ENCODE measurements at places on chromosomes 16 and 17.

DNA sequence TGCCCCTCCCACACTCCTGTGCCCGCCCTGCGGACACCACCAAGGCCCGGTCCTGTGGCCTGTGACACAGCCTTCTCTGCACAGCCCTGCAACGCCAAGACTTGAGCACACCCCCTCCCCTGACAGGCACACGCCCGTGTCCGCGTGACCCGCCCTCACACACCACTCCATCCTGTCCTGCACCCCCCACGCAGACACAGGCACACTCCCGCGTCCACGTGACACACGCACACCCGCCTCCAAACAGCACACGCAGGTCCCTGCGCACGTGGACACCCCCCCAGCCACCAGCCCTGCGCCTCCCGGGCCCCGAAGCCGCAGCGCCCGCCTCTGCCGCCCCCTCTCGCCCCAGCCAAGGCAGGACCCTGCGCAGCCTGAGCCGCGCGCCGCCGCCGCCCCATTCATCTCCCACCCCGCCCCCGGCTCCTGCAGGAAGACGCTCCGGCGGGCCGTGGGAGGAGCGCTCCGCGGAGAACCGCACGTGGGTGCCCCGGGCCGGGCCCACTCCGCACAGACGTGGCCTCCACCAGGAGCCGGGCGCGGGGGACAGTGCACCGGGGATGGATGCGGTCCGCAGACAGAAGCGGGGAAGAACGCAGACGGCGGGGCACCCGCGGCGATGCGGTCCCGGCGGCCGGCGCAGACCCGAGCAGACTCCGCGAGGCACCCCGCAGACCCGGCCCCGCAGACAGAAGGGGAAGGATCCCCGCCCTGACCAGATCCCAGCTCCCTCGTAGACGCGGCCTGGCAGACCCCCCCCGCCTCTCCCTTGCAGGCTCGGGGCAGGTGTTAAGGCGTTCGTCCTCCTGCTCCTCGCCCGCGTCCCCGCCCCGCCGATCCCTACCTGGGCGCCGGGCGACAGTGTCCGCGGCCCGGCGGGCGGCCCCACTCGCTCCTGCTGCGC is 506 bp downstream of the CAMKK1 start:
- DNase-seq = peak; percentile 62

- DNase-seq = no peak
These were observed 130.0 kb downstream of the KATNIP start for GRCh38 chr16:27679899-27680298.

GRCh38 chr16:3618769-3619141 is 7.3 kb upstream of the SLX4 start:
- no peak for DNase-seq

DNA sequence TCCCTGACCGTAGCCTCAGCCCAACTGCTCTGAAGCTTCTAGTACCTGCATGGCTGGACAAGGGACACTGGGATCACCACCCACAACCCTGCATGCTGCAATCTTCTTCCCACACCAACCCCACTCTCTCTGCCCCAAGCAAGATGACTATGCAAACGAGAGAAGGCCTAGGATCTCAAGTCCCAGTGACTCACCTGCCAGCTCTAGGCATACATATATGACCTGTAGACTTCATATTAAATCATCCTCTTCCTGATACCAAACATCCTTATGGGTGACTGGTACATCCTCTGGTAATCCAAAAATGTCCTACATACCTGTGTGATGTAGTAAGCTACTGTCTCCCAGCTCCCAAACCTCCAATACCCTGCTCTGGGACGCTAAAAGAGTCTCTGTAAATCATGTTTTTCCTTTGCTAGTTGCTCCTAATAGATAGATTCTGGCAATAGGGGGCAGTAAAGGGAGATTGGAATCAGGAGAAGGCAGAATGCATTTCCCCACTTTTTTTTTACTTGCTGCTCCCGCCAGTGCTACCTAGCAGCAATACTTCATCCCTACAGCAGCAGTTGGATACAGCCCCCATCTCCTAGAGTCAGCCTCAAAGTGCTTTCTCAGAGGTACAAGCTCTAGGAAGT is 43.4 kb upstream of the SOX9 start:
- no peak for DNase-seq

DNA sequence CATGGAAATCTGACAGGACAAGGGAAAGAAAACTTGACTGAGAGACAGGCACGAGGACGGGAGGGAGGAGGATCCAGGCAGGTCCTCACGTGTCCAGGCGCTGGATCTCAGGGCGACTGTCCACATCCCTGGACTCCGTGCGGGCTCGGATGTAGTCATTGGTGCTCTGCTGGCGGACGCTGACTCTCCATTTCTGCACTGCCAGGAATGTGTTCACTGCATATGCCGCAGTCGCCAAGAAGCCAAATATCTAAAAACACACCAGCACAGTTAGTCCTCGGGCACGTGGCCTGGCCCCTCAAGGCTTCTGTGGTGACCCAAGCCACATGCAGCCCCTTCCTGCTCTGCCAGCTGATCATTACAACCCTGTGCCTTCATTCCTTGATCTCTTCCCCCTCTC is 17.5 kb downstream of the CMTM3 start:
- no peak for DNase-seq

- no peak for DNase-seq
These were observed 13.3 kb upstream of the USP36 start for GRCh38 chr17:78853926-78854394.

DNA sequence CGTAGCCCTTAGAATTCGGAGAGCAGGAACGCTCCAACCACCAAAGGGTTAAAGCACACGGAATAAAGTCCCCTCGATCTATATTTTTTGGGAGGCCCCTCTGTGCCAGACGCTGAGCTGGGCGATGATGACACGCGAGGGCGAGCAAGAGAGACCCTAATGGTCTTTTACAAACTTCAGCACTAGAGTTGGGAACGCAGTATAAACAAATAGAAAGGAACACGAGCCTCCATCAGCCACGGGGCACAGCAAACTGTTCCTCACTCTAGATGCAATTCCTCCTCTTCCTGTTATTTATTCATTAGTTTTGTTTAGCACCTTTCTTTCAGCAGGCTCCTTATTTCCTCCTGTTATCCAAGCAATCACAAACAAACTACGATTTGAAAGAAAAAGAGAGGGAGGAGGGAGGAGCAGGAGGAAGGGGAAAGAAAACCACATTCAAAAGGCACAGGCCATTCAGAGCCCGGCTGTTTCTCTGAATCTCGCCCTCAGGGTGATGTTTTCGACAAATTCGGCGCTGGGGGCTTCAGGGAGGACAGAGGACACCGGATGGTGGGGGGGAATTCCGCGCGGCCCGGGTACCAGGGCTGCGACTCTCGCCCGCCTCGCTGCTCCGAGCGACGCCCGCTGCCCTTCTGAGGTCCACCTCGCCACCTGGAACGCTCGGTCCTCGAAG is 1.6 kb downstream of the TOX3 start:
- DNase-seq = no peak

GRCh38 chr16:38941-39892 is 14.2 kb downstream of the POLR3K start:
- peak; percentile 17 for DNase-seq

DNA sequence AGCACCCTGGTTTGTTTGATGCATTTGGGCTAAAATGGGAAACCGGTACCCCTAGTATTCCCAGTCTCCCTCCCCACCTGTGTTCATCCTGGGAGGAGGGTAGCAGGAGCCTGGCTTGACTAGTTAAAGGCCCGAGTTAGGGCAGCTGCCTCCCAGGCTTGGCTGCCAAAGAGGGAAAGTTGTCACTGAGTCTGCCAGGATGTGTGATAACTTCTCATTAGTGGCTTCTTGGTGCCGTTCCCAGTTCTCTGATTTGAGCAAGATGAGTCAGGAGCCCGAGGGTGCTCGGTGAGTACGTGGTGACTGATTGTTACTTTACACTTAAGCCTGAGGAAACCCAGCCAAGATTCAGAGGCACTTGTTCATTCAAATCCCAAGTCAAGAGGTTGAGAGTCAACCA is 2.5 kb downstream of the KRT32 start:
- no peak for DNase-seq

DNA sequence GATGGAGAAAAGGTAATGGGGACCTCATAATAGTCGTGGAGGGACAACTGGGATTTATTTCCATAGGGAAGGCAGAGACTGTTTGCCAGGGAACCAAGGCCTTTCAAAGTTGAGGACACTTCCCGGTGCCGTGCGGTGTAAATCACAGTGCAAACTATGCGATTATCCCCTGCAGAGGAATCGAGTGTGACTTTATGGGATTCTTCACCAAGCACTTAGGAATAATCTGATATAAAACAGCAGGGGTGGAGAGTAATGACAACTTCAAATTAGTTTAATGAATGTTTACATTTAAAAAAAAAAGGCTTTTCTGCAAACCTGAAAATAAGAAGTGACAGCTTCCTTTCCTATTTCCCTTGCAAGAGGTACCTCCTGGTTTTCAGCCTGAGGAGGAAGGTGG is 538.2 kb downstream of the MAF start:
- no peak for DNase-seq

- no peak for DNase-seq
These were observed 8.5 kb downstream of the C17orf100 start for GRCh38 chr17:6660101-6660500.

GRCh38 chr17:596287-596686 is 118.4 kb downstream of the VPS53 start:
- DNase-seq = no peak

GRCh38 chr16:81530814-81531213 is 86.2 kb downstream of the CMIP start:
- DNase-seq = no peak

DNA sequence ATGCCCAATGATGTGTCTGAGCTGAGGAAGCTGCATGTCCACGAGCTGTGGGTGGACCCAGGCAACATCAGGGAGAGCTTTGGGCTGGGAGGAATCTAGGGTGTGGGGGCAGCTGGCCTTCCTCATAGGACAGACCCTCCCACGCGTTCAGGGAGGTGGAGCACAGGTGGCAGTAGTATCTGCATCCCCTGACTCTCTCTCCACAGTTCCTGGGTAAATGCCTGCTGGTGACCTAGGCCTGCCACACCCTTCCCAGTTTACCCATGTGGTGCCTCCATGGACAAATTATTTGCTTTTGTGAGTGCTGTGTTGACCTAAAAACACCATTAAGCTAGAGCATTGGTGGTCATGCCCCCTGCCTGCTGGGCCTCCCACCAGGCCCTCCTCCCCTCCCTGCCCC is 3.2 kb downstream of the HBM start:
- no peak for DNase-seq

DNA sequence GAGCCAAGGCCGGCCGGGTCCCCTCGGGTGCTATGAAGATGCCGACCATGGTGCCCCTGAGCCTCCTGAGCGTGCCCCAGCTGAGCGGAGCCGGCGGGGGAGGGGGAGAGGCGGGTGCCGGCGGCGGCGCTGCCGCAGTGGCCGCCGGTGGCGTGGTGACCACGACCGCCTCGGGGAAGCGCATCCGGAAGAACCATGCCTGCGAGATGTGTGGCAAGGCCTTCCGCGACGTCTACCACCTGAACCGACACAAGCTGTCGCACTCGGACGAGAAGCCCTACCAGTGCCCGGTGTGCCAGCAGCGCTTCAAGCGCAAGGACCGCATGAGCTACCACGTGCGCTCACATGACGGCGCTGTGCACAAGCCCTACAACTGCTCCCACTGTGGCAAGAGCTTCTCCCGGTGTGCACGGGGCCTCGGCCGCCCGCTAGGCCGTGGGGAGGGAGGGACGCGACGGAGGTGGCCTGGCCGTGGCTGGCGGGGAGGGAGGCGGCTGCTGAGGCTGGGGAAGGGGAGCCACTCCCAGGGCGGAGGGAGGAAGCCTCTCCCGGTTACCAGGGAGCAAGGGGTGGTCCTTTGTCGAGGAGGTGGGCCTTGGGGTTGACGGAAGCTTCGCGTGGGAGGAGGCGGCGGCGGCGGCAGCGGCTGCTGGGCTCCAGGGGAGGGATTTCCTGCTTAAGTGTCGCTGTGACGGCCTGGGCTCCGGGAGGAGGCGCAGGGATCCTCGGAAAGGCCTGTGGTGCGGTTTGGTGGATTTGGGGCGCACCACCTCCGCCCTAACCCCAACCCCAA is 1.3 kb downstream of the MAZ start:
- DNase-seq = peak; percentile 78

DNA sequence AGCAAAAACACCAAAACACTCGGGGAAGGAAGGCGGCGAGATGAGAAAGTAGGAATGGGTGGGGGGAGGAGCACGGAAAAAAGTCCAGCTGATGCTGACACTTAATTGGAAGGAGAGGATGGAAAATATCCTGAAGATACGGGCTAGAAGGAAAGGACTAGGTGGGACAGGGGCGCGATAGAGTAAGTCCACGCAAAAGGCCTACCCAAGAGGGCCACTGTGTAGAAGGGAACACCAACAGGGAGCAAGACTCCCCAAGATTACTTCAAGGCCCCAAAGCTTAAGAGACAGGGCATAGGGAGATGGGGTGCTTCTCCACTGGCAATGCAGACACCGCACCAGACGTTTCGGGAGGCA is 736 bp downstream of the APPBP2 start:
- DNase-seq = no peak

DNA sequence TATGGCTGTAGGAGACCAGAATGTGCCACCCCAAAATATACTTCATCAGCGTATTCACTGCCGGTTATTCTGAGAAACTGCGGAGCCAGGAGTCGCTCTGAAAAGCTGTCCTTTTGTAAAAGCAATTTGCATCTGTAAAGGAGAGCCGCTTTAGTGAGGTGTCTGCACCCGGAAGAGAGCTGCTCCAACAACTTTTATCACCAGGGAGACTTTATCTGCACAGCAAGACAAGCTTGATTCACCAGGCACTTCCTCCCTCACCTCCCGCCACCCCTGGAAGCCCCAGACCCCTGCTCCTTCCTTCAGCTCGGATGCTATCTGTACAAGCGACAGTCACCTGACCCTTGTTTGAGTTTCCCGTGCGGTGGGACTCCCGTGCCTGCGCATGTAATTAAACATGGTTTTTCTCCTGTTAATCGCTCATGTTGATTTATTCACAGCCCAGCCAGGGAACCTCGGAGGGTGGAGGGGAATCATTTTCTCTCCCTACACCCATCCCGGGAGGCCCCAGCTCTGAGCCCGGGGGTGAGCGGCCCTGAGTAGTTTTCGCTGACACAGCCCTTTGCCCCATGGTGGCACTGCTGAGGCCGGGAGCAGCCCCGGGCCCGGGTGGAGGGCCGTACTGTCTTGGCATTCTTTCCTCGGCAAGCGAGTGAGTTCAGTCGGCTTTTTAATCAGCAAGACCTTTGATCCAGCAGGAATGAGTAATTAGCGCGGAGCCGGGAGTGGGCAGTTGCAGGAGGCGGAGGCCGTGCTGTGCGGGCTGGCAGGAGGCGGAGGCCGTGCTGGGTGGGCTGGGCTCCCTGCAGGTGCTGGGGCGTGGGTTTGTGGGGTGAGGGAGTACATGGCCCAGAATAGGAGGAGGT is 222.7 kb upstream of the CIBAR2 start:
- no peak for DNase-seq

- DNase-seq = no peak
These were observed 217.9 kb upstream of the PSMD7 start for GRCh38 chr16:74078511-74079231.

DNA sequence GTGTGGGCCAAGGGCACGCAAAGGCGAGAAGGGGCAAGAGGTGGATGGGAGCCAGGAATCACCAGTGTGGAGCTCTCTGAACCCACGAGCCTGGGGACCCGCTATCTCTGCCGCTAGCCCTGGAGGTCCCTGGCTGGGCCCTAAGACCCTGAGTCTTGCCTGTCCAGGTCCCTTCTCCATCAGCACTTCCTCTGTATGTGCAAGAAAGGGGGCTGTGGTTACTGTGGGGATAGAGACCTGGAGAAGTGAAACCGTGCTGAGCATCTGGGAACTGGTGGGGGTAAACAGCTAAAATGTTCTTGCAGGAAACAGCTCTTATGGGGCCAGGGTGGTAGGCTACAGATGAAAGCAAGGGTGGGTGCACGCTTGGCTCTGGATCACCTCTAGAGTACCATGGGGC is 3.1 kb downstream of the SPNS3 start:
- no peak for DNase-seq

GRCh38 chr16:3819746-3820724 is 60.5 kb downstream of the CREBBP start:
- DNase-seq = no peak

GRCh38 chr16:68873635-68874471 is 30.5 kb downstream of the TANGO6 start:
- DNase-seq = no peak
